Glutamatergic neuron (in vitro differentiated cells): ENCODE measurements at places on chromosomes 11 and 22. TPM values are rescaled to one million over a fixed set of nuclear protein-coding genes. Genes with fewer than 3 reads are reported as not detected.

DNA sequence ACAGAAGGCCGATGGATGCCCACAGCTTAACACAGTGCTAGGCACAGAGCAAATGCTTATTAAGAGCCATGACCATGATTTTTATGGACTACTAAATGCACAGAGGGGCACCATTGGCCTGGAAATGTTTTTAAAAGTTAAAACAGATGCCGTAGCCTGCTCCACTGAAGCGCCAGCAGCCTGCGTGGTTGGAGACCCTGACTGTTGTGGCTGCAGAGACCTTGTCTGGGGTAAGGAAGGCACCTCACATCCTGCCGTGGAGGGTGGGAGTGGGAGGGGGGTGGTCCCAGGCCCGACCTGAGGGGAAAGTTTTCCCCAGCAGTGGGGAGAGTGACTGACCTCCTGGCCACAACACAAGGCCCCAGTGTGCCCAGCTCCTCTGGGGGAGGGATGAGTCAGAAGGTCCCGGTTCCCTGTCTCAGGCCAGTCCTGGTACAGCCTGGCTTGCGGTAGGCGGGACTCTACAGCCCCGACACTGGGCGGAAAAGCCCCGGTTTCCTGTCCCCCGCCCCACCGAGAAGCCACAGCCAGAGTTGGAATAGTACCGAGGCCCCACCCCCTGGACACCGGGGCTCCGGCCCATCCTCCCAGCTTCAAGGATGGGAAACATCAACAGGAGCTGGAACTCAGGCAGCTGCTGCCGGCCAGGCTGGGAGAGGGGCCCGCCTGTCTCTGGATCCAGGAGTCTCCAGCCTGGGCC, 7.0 kb downstream of the CHST1 start:
- DNase-seq, result peak; percentile 82

DNA sequence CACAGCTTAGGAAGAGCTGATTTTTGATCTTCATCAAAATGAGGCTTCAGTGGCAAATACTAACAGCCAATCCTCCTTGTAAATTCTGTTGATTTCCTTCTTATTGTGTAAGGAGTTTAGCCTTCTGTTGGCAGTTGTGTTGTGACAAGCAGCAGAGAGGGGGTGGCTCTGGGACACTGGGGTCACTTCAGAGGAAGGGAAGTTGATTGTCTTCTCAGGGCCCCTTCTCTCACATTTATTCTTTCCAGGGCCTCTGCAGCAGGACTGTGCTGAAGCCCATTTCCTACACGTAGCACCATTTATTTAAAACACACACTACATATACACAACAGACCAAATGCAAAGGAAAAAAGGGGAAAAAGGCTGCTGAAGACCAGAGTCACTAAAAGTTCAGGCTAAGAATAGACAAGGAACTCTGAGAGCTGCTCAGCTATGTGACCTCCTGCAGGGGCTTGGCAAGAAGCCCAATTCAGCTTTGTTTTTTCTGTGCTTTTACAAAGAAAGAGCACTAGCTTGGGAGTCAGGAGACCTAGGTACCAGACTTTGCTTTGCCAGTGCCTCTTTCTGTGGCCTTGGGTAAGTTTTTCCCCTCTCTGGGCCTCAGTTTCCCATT, 28.3 kb upstream of the UPB1 start:
- DNase-seq, result no peak

GRCh38 chr11:119793335-119793984, 64.5 kb upstream of the NECTIN1 start:
- no peak for DNase-seq

DNA sequence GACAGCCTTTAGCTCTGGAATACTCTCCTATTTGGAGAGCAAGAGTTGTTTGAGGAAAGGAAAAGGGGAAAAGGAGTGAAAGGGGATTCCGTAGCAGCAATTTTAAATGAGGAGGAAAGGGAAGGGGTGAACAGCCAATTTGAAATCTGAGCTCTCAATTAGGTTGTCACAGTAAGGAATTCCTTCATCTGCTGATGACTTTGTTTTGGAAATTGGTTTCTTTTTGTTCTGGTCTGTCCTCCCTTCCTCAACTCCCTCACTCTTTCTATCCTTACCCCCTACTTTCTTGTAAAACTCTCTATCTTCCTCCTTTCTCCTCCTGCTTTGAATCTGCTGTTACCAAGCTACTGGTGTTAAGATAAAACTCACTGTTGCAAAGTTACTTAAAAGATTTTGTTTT, 1155.6 kb downstream of the DLG2 start:
- DNase-seq, result no peak

DNA sequence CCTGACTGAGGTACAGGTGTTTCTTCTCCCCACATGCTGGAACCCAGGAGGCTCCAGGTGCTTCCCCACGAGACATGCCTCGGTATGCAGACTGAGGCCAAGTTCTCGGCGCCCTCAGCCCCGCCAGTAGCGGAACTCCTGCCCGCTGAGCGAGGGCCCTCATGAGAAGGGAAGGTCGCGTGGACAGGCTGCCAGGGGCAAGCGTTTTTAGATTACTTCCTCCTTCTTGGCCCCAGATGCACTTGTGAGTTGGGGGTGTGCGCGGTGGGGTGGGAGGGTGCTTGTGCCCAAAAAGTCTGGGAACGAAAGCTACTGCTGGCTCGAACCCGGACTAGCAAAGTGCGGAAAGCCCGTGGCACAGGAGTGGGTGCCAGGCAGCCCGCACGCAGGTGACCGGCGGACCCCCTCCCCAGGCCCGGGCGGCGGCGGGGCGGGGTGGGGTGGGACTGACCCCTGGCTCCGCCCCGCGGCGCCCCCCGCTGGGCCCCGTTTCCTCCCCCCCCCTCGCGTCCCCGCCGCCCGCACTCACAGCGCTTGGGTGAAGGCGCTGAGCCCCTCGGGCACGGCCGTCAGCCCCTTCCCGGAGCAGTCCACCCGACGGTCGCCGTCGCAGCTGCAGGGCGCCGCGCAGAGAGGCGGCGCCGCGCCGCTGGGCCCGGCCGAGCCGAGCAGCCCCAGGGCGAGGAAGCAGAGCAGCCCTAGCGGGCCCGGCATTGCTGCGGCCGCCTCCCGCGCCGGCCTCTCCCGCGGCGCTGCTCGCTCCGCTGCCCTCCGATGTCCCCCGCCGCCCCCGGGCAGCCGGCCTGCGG, 797 bp downstream of the LGR4 start:
- DNase-seq, result peak; percentile 52

- DNase-seq, result no peak
Measured at GRCh38 chr11:87144252-87144651, 106.5 kb downstream of the TMEM135 start.

DNA sequence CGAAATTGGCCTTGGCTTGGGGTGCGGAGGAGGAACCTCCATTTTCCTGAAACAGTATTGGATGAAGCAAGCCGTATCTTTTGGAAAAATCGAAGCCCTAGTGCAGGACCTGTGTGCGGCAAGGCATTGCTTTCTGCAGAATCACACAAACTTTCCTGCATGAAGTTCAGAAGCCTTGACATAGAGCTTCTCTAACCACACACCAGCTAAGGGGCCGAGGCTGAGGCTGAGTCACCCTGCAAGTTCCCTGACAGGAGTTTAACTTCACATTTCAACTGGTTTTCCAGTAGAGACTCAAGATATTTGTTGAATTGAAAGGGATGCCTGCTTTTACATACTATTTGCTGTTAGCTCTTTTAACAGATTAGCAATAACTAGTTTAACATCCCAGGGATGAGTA, 67.8 kb downstream of the TCF20 start:
- DNase-seq, result no peak

DNA sequence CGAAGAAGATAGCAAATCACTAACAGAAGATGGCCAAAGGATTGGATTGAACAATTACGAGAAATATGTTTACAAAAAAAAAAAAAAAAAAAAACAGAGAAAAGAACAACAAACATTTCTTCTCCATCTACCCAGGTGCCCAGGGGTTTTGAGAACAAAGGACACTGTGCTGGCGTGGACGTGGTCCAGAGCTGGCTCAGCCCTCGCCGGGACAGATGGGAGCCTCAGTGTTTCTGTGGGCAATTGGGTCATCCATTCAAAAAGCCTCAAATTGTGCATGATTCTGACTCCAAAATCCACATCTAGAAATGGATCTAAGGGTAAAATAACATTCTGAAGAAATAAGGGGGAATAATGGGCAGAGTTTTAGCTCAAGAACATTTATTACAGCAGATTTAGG, 63.1 kb downstream of the DHCR7 start:
- DNase-seq, result no peak

DNA sequence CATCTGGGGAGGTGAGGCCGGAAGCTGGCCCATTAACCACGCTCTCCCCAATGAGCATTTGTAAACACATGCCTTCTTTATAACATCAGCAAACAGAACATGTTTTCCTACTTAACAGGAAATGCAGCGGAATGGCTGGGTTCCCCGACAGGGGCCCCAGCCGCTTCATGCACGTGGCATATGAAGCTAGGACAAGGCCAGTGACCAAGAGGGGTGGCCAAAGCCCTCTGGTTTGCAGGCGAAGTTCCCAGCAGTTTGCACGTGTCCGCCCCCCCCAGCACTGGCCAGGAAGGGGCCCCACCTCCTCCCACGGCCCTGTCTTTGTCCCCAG, 38.7 kb upstream of the LINC01488 start:
- no peak for DNase-seq

DNA sequence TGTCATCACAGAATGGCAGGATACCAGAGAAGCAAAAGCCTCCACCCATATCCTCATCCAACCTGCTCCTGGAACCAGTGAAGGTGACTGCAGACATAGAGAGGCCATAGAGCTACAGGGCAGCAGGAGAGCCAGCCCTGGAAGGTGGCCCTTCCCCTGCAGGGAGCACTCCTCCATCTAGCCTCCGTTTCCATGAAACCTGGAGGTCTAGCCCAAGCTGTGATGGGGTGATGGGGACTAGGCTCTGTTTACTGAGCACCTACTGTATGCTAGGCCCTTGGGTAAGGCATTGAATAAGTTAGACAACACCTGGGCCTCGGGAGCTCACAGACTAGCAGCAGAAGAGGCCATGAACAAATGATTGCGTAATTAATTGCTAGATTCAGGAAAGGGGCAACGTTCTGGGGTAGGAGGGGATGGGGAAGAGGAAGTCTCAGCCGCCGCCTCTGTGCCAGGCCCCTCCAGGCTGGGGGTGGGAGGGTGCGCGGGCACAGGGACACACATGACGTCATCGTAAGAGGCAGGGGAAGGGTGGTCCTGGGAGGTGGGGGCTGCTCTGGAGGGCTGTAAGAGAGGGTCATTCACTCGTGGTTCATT, 784 bp upstream of the SYNGR1 start:
- DNase-seq, result no peak

- DNase-seq, result peak; percentile 77
Measured at GRCh38 chr22:37818409-37819104, 4.6 kb upstream of the GALR3 start.

DNA sequence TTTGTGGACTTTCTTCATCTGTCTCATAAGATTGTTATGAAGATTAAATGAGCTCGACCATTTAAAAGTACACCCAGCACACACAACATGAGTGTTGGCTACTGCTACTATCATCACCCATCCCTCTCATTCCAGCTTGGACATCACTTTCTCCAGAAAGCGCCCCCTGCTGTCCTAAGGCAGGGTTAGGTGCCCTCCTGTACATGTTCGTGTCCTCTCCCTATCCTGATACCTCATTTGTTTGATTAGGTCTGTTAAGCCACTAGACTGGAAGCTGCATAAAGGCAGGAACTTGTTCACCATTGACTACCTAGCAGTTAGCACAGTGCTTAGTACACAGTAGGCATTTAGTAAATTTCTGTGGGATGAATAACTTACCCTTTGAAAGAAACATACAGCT, 85.5 kb downstream of the ENTHD1 start:
- DNase-seq, result peak; percentile 54

DNA sequence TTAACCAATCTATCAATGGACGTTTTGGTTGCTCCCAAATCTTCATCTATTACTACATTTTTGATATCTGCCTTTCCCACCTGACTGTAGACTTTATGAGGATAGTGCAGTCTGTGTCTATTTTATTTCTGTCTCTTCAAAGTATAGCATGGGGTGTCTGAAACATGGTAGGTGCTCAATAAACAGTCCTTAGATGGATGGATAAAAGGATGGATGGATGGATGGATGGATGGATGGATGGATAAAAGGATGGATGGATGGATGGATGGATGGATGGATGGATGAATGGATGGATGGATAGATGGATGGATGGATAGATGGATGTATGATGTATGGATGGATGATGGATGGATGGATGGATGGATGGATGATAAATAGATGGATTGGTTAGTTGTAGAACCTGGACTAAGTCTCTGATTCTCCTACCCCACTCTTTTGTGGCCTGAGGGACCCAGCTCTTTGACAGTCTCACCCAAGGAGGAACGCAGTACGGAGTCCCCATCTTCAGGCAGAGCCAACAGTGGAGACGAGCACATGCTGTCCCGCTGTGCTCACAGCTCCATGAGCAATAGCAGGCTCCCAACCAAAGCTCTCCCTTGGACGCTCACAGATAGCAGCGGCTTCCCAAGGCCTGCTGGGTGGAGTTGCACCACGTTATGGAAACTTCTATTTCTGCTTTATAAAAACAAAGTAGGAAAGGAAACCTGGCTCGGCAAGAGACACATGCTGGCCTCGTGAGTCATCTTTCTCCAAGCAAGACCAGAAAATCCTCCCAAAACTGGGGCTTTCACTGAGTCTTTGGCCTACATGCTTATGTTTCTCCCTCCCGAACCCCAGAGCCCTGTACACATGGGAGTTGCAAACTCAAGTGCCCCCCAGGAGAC, 448.0 kb downstream of the MIAT start:
- DNase-seq, result no peak

DNA sequence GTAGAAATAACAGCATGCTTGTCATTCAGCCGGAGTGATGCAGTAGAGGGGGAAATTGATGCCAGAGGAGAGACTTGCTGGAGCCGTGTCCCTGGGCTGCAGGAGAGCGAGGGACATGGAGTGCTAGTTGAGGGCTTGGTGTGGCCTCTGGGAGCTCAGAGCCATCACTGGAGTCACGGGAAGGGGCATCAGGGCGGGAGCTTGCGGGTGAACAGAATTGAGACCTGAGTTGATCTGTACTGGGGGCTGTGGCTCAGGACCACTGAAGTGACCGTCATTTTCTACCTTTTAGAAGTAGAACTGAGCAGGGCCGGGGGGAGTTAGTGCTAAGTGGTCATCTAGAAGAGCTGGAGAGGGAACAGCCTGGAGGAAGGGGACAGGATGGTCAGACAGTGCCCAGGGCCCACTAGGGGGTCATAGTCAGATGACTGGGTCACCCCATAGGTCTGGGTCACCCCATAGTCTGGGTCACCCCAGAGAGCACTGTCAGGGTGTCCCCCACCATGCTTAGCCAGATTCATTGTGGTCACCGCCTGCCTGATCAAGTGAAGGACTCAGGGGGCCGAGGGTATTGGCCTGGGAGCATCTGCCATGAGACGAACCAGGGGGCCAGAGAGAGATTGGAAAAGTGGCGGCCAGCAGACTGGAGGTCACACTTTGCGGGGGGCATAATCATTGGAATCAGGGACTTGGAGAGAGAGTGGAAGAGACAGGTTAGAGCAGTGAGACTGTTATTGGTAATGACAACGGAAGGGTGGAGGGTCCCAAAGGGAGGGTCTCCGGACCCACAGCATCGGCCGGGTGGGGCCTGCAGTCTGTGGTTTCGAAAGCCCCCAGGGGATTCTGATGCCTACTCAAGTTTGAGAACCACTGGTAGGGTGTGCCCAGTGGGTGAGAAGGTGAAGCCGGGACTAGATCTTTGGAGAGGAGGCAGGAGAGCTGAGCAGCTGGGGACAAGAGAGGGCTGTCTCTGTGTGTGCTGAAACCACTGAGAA, 15.2 kb downstream of the RIBC2 start:
- no peak for DNase-seq

GRCh38 chr11:109847621-109848020, 245.6 kb upstream of the ZC3H12C start:
- no peak for DNase-seq

The OR51B4 gene
- total RNA-seq, result not detected

The OR8D1 gene
- not detected for total RNA-seq

The EPS8L2 gene
- 12.7 TPM for total RNA-seq

The ACR gene
- total RNA-seq, result not detected
